ENCODE measurements at places on chromosomes 3 and 15.

GRCh38 chr3:130849091-130849552 is 44.8 kb upstream of the ATP2C1 start:
- DNase-seq: no peak

DNA sequence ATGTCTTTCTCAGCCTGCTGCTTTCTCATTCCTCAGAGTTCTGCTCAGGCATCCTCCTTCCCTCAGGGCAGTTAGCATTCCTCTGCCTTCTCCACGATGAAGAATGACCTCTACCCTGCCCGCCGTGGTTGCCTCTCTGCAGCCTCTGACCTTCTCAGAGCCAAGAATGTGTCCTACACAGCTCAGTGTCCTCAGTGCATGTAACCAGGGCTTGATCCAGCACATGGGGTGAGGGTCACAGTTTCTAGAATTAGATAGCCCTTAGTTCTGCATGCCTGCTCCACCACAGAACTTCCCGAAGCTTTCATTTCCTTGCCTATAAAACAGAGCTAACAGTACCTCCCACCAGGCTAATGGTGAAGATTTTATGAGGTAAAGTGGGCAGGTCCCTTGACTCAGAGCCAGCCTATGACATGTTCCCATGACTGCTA is 182.1 kb downstream of the CLSTN2 start:
- no peak for DNase-seq

GRCh38 chr3:38579141-38579540 is 70.3 kb downstream of the SCN5A start:
- no peak for DNase-seq

DNA sequence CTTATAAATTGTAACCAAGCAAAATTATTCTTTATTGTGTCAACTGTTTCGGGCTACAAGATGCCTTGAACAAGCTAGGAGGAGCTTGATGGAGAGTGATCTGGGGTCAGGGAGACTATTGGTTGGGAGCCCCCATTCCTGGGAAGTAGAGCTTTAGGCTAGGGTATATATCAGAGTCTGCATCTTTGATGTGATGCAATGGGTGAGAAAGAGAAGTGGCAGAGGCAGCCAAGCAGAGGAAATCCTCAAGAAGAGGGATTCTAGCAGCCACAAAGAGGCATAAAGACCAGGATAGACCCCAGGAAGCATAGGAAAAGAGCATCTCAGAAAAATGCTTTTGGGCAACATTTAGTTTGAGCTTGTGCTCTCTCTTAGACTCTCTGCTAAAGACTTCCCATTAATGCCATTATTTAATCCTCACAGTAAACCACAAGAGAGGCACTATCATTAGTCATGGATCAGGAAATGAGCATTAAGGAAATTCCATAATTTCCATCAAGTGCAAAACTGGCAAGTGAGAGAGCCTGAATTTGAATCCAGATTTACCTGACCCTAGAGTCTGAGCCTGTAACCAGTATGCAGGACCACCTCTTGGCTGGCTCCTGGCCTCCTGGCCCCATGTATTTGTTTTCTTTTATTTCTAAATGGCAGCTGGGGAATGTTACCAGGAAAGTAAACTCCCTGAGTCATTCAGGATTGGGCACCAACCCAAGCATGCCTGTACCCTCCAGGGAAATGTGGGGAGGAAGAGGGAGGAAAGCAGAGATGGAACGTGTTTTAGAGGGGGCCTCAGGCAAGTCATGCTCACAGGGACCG is 118.7 kb downstream of the RPL22L1 start:
- no peak for DNase-seq

- no peak for DNase-seq
Measured at GRCh38 chr15:96292635-96293034, 37.9 kb upstream of the NR2F2 start.

DNA sequence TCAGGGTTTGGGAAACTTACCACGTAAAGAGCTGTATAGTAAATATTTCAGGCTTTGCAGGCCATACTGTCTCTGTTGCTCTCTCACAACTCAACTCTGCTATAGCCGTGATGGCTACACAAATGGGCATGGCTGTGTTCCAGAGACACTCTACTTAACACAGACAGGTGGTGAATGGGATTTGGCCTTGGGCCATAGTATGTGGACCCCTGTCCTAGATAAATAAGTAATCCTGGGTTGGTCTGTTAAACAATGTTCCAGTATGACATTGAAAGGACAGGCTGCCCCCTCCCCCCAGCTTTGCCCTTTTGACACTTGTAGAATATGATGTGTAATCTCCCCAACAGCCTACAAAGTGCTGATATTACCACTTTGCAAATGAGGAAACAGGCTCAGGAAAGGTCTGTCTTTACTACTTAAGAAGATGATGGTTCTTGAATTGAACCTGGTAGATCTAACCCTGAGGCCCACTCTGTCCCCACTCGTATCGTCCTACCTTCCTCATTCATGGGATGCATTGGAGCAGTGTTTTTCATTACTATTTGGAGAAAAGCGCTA is 38.4 kb downstream of the SLCO3A1 start:
- no peak for DNase-seq
